CD4-positive, alpha-beta T cell treated with Interferon gamma for 1 hour (primary cell): ENCODE measurements at places on chromosomes 1 and 21.
A peak's percentile ranks its signal among the peaks of the same experiment; 100 is the strongest.

- no peak for DNase-seq
Observed at GRCh38 chr1:18539171-18539570, 58.4 kb downstream of the KLHDC7A start.

DNA sequence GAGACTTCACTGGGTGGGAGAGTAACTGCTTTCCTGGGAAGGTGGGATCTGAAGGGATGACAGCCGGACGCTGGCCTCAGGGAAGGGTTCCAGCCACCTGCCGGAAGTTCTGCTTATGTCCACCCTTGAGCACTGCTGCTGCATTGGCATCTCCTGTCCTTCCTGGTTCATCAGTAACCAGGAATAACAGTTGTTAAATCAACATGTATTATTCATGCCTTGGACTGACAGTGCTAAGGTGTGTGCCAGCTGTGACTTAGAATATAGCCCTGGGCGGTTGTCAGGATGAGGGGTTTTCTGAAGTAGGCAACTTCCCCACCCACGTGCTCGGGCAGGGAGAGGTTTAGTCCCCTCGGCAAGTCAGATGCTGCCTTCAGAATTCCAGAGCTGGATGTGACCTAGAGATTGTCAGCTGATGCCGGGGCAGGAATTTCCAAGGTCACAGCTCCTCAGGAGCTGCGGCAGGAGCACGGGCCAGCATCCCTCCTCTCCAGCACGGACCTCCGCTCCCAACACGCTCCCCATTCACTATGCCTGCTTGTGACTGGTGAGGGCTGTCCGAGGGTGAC, 17.9 kb downstream of the CLDN14 start:
- no peak for DNase-seq

- no peak for DNase-seq
Observed at GRCh38 chr1:36913484-36914060, 120.7 kb downstream of the GRIK3 start.

- no peak for DNase-seq
Observed at GRCh38 chr1:11704194-11704529, 12.7 kb downstream of the DRAXIN start.

DNA sequence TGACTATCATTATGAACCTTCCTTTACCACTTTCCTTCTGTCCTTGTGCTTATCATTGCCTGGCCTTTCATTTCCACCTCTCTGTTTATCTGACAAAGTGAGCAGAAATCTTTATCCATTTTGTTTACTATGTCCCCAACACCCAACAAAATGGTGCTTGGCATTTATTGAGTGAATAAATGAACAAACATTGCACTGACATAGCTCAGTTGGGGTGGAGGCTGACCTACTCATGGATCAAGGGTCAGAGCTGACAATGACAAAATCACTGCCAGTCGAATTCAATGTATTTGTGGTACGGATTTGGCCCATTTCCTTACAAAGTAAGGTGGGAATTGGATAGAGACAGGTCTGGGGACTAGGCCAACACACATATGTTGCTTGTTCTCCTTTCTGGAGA, 257.4 kb upstream of the PLXNA2 start:
- no peak for DNase-seq

- no peak for DNase-seq
Observed at GRCh38 chr1:107883562-107883961, 81.4 kb downstream of the VAV3 start.

DNA sequence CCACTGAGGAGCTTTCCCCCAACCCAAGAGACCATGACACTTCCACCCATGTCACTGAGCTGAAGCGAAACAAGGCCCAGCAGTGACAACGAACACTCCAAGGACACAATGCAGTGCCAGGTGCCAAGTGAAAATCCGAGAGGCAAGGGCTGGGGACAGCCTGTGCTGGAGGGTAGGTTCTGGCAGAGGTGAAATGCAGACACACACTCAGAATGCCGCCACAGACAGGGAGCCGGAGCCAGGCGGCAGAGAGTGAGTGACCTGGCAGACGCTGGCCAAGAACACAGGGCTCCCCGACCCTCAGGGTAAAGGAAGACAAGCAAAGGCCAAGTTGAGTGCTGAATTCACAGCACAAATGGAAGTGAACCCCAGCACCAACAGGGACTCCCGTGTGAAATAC, 78.9 kb downstream of the CD46 start:
- no peak for DNase-seq

- DNase-seq: no peak
Observed at GRCh38 chr1:35181790-35182455, 11.0 kb downstream of the SFPQ start.

- DNase-seq: no peak
Observed at GRCh38 chr1:156544592-156545102, 27.7 kb downstream of the IQGAP3 start.

GRCh38 chr1:222736470-222736869, 532 bp upstream of the FAM177B start:
- DNase-seq: no peak

DNA sequence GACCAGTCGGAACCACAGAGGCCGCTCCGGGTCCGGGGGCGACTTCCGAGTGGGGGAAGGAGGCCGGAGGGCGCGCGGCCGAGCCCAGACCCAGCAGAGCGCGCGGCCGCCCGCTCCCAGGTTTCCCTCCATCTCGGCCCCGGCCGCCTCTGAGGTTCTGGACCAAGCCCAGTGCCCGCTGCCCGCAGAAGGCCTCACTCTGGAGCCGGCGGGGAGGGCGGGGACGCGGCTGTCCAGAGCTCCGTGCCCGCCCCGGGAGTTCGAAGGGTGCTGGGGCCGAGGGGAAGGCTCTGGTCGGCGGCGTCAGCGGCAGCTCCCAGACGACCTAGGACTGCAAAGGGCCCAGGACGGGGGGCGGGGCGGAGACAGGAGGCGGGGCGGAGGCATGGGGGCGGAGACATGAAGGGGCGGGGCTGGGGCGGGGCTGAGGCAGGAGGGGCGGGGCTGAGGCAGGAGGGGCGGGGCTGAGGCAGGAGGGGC, 48.0 kb upstream of the SLC19A1 start:
- DNase-seq: peak; percentile 61

- DNase-seq: no peak
Observed at GRCh38 chr1:63730211-63730610, 43.6 kb upstream of the ROR1 start.

DNA sequence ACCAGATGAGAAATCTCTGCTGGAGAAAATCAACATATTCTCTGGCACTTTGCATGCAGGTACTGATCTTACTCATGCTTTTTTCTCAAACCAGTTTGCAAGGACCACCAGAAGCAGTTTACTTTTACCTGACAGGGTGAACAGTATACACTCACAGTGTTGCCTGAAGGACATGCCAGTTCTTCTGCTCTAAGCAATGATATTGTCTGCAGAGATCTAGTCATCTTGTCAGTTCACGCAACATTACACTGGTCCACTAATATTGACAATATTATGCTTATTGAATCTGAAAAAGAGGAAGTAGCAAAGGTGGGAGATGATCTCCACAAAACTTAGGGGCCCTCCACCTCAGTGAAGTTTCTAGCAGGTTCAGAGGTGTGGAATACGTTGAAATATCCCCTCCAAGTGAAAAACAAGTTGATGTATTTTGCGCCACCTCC, 3.8 kb upstream of the S100B start:
- no peak for DNase-seq

DNA sequence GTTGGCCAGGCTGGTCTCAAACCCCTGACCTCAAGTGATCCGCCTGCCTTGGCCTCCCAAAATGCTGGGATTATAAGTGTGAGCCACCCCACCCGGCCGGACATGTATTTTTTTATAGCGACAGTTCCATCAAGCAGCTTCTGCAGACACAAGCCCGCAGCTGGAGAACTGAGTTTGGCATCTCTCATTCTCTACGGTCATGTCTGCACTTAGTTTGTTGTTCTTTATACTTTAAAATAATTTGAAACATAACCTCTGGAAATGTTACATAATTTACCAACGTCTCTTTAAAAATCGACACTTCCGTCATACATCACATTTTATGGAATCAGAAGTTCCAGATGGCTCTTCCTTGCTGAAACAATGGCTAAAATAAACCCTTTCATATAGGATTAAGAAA, 183.6 kb downstream of the DYRK1A start:
- no peak for DNase-seq

GRCh38 chr1:85578321-85579295, 2.0 kb upstream of the CCN1 start:
- no peak for DNase-seq

GRCh38 chr1:64921771-64922170, 44.6 kb downstream of the JAK1 start:
- no peak for DNase-seq

DNA sequence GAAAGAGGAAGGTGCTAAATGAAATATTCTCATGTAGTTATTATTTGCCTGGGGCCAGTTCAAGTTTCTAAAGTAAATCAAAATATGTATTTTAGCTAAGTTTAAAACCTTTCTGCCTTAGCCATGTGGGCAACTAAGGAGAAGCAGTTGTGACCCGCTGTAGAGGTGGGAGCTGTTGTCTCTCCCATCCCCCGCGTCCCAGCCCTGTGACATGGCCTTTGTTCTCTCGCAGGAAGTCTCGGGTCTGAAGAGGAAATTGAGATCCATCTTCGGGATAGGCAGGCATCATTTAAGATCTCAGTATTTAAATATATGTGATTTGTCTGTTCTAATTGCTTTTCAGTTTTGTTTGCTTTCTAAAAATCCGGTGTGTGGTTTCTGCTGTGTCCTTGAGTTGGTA, 121.5 kb downstream of the CAMTA1 start:
- no peak for DNase-seq

GRCh38 chr1:234763910-234764309, 153.9 kb upstream of the IRF2BP2 start:
- DNase-seq: no peak

DNA sequence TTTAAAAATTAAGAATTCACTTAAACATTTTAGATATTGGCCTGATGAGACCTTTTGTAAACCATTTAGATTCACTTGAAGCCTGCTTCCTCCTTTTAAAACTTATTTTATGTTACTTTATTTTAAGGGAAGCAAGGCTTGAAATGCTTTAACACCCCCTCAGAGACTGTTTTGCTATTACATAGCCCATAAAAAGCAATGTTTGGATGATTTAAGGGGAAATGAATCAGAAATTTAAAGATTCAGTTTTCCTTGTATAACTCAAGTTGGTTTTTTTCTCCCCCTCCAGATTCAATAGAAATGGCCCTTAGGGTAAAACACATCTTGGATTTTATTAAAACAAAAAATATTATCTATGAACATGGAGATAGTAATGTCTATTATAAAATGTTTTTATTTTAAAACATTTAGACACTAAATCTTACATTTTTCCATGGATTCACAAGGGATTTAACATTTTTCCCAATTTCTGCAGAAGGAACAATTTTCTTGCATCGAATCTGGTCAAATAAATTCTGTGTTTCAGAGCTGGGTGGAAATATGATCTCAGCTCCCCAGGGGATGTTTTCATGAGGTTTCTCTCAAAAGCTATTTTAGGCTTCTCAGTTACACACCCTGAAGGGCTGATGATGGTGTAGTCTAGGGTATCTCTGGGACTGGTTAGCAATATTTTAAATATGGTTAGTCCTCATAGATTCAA, 69.3 kb upstream of the WARS2 start:
- DNase-seq: no peak

GRCh38 chr1:42136466-42136865, 16.7 kb upstream of the GUCA2B start:
- DNase-seq: no peak

- DNase-seq: no peak
Observed at GRCh38 chr1:161970036-161970435, 53.6 kb downstream of the OLFML2B start.
